ENCODE measurements at places on chromosomes 4 and X.
A peak's percentile ranks its signal among the peaks of the same experiment; 100 is the strongest.

DNA sequence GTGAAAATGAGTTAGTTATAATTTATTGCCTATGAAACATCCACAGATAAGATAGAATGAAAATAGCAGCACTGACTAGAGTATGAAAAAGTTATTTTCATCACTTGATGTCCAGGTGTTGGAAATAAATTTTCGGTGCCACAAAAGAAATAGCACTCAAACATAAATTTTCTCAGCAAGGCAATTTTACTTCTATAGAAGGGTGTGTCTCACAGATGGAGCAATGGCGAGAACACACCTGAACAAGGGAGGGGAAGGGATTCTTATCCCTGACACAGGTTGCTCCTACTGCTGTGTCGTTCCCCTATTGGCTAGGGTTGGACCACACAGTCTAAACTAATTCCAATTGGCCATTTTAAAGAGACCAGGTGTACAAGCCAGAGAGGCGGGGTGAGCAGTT lies 13.3 kb upstream of the VAMP7 start:
- DNase-seq = no peak

DNA sequence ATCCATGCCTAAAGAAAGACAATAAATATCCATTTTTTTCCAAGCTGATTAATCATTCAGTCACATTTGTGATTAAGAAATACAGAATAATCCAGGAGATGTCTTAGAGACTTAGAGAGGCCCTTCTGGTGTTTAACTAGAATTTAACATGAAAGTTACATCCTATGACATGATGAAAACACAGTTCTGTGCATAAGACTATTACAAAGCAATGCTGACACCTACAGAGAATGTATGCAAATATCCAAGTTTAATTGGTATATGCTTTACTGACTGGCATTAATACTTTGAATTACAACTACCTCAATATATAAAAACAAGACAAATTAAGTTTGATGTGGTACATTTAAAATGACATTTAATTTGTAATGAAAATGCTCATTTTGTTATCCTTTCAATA lies 17.8 kb upstream of the TLL1 start:
- no peak for DNase-seq

GRCh38 chr4:145865274-145865941 lies 73.2 kb downstream of the ZNF827 start:
- no peak for DNase-seq

GRCh38 chrX:11010476-11010875 lies 100.7 kb upstream of the HCCS start:
- no peak for DNase-seq

GRCh38 chrX:585115-585808 lies 45.3 kb upstream of the SHOX start:
- no peak for DNase-seq

GRCh38 chrX:50565718-50566117 lies 95.1 kb upstream of the DGKK start:
- no peak for DNase-seq

GRCh38 chr4:186249785-186250754 lies 15.9 kb upstream of the F11 start:
- DNase-seq = peak; percentile 64

DNA sequence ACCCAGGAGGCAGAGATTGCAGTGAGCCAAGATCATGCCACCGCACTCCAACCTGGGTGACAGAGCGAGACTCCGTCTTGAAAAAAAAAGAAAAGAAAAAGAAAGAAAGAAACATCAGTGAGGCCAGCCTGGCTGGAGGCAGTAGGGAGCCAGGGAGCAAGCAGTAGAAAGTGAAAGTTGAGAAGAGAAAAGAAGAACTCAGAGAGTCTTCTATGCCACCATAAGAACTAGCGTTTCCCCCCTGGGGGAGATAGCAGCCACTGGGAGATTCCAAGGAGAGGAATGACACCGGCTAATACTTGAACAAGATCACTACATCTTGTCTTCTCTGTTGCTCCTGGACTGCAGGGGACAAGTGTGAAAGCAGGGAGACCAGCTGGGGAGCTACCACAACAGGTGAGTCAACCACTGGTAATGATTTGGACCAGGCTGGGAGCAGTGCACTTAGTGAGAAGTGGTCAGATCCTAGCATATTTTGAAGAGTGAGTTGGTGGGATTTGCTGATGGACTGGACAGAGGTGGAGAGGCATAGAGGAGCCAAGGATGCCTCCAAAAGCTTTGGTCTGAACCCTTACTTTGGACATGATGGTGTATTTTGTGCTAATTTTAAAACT lies 33.4 kb downstream of the SLC2A9 start:
- DNase-seq = no peak

DNA sequence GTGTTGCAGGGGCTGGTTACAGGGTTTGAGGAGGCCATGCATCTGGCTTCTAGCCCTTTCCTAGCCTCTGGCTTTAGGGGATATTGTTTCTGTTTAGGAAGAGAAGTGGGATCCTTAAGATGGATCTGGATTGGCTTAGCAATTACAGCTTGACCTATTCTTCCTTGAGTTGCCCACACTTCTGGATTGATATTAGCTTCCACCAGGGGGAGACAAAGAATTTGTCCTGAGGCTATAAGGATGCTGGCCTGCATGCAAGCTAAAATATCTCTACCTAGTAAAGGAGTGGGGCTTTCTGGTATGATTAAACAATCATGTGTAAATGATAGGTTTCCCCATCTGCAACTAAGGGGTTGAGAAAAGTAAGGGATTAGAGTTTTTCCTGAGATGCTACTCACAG lies 117.2 kb downstream of the TEX13C start:
- no peak for DNase-seq

GRCh38 chr4:4848540-4848939 lies 10.9 kb upstream of the MSX1 start:
- DNase-seq = no peak

- DNase-seq = peak; percentile 20
Observed at GRCh38 chr4:56424697-56425514, 10.5 kb downstream of the PPAT start.

DNA sequence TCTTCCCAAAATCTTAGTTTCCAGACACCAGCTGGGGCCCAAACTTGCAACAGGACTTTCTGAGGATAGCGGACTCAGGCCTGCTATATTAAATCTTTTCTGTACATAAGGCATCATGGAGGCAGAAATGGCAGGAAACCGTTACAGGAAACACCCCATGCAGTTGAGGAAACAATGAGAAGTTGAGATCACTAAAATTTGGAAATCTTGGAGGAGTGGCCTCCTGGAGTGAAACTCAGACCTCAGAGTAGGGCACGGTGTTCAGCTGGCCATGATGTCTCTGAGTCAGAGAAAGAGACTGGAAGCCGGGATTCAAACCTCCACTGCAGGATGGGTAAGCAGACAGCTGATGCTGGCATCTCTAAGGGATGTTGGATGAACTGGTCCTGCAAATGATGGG lies 372.6 kb upstream of the CTSO start:
- no peak for DNase-seq

GRCh38 chr4:99436976-99437722 lies 2.0 kb upstream of the ADH7 start:
- no peak for DNase-seq

DNA sequence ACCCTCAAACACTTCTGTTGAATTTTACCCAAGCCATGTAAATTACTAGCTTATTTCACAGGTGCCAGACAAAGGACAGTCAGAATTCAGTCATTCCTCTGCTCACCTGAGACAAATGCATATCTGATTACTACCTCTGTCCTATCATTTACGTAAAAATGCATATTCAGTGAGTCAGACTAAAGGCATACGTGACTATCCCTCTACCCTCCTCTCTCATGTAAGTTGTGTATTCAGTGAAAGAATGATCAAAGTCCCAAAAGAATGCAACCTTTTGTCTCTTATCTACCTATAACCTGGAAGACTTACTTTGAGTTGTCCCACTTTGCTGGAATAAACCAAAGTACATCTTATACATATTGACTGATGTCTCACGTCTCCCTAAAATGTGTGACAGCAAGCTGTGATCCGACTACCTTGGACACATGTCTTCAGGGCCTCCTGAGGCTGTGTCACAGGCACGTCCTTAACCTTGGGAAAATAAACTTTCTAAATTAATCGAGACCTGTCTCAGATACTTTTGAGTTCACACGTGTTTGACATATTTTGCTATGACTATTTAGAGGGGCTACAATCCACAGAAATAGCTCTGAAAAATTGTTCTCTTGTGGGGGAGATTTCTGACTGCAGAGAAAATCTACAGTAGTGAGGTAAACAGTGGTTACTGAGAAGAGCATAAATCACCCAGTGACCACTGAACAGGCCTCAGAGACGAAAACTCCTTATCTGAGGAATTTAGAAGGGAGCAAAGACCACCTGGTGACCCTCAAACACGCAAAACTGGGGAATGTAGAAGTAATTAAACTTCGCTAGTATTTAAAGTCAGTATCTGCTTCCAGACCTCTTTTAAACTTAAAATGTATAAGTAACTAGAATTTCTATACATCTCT lies 1575.8 kb downstream of the STIM2 start:
- no peak for DNase-seq

GRCh38 chr4:71406459-71406963 lies 67.7 kb downstream of the SLC4A4 start:
- DNase-seq = peak; percentile 21

GRCh38 chr4:6184169-6184568 lies 16.2 kb downstream of the JAKMIP1 start:
- no peak for DNase-seq

All from AG08396 (cell line).